Suppressor macrophage treated with lipopolysaccharide for 1 hour (primary cell): ENCODE measurements at places on chromosomes 3 and 15.
A peak's percentile ranks its signal among the peaks of the same experiment; 100 is the strongest.

DNA sequence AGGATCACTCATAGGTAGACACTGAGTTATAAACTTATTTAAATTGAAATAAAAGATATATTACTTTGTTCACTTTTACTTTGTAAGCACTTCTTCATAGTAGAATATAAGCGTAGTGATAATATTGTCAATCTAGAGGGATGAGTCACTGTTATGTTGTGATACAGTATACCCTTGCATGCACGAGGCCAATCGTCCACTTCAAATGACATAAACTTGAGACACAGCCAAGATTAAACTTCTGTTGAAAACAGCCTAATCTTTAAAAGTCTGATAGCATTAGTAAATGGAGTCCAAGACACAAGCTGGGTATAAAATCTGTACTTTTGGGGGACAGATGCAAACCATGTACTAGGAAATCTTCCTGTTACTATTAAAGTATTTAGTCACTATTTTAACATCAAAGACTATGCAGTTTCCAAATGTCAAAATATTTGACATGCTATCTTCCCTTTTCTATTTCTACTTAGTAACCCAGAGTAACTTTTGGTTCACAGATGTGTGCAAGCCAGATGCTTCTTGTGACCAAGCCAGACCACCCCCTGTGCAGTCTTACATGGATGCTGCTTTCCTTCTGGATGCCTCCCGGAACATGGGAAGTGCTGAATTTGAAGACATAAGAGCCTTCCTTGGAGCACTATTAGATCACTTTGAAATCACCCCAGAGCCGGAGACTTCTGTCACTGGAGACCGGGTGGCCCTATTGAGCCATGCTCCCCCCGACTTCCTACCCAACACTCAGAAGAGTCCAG is 85.3 kb downstream of the PIK3R4 start:
- DNase-seq, result no peak

DNA sequence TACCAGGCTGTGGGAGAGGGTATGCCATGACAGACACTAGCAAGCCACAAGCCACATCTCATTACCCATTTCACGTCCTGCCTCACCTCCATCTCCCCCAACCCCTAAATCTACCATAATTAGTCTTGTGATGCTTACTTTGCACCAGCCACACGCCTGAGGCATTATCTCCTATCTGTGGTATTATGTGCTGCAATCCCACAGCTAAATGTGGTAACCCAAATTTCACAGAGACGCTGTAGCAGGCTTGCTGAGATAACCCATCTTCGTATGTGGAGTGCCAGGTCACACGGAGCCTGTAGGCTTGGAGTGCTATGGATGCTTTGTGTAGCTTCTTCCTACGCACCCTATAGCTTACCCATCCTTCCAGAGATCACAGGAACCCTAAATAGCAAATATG is 256.7 kb upstream of the KCNH8 start:
- DNase-seq, result no peak

- DNase-seq, result peak; percentile 72
Measured at GRCh38 chr15:55434989-55435825, 26.9 kb downstream of the PIERCE2 start.

GRCh38 chr3:105417525-105418289 is 51.0 kb downstream of the ALCAM start:
- no peak for DNase-seq

DNA sequence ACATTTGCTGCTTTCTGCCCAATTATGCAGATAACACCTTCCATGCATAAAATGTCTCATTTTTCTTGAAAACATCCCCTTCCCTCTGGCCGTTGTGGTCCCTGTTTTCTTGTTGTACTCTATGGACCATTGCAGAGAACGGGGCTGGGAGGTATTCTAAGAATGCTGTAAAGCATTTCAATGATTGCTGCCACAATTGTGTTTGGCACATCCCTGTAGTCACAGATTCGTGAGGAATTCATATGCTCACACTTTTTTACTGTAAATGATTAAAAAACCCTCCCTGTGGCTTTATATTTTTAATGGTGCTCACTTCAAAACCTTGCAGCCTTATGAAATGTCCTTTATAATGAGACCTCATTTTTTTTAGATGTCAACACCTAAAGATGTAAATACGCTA is 207.2 kb upstream of the GBE1 start:
- DNase-seq, result no peak

GRCh38 chr15:48278666-48279065 is 52.6 kb upstream of the DUT start:
- no peak for DNase-seq

DNA sequence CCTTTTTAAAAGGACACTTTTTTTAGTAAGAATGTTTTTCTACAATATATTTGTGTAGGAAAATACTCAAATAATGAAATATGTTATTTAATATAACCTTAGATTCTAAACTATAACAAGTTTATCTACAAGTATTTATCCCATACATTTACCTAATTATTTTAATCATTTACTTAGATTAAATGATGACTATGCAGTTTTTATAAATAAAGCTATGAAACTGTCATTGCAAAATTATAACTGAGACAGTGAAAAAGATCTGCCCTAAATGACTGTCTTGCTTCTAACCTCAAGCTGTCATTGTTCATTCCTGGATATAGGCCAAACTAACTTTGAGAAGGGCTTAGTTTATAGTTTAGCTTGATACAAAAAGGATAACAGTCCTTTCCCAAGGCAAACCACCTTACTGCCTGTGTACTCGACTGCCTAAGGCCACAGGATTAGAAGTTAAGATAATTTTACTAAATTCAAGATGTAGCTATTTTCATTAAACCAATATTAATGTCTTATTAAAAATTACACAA is 84.1 kb downstream of the GLDN start:
- DNase-seq, result no peak

GRCh38 chr3:172530101-172530561 is 6.9 kb upstream of the TNFSF10 start:
- DNase-seq, result no peak

DNA sequence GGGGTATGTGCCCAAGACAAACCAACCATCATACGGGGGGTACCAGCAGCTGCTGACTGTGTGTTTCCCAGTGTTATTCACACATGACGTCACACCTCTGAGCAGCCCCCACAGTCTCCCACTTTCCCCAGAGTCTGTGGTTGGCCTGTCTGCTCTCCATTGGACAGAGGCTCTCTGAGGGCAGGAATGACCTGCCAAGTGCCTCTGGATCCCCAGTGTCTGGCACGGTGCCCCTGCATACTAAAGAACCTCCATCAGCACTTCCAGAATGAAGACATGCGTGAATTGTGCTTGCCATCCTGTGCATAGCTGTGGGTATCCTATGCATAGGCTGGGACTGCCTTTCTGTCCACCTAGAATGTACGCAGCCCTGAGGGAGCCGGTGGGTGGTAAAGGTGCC is 3.5 kb upstream of the CCDC9B start:
- no peak for DNase-seq

GRCh38 chr15:58717357-58717756 is 32.1 kb downstream of the ADAM10 start:
- DNase-seq, result no peak

GRCh38 chr3:56952846-56953245 is 107.6 kb upstream of the SPATA12 start:
- no peak for DNase-seq

- no peak for DNase-seq
Measured at GRCh38 chr15:93948726-93949125, 282.6 kb upstream of the MCTP2 start.

DNA sequence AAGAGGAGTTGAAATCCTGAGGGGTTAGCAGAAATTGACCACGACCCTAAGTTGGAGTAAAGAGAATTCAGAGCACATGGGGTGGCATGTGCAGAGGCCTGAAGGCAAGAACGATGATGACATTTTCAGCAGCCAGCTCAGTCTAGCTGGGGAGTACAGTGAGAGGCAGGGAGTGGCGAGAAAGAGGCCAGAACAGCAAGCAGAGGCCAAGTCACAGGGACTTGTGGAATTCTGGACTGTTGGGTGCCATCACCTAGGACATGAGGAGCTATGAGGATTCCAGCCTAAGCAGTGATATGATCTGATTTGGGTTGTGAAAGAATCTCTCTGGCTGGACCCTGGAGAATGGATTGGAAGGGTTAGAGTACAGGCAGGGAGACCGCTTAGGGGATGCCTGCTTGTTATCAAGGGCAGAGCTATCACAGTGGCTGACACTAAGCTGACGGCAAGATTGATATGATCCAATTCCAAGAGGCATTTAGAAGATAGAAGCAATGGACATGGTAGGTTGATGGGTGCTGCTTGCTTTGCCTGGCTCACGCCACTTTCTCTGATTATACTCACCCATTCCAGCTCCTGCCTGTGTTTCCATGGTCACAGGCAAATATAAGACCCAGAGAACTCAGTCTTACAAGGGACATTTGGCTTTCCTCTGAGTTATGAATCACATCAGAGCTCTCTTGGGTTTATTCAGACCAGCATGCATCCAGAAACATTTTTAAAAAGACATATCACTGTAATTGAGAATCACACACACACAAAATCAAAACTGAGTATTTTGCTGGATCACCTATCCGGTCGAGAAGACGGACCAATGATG is 66.4 kb downstream of the LRTM1 start:
- DNase-seq, result no peak

GRCh38 chr3:152683521-152683999 is 151.4 kb upstream of the P2RY1 start:
- DNase-seq, result no peak

DNA sequence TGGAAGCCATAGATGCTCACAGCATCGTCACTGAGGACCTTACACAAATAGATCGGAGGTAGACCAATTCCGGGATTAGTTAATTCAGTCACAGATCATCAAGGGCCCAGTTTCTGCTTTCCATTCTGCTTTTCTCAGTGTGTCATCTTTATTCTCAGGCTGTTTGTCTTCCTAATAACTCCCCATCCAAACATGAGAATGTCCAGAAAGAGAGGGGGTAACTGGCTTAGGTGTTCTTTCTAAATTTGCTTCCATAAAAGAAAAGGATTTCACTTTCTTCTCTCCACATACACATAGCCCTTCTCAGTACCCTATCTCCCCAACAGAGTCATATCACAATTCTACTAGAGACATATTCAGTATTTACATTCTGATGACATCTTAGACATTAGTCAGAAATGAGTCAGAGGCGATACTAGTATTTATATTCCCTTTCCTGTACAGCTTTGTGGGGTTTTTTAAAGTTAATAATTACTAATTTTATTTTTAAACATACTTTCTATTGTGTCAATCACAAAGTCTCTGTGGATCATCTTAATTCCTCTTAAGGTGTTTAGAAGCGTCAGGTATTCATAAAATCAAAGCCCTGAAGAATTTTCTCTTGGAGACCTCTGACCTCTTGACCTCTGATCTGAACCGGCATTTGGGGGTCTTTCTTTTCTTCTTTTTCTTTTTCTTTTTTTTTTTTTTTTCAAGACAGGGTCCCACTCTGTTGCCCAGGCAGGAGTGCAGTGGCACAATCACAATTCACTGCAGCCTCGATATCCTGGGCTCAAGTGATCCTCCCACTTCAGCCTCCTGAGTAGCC is 24.3 kb upstream of the IL12A start:
- peak; percentile 86 for DNase-seq

DNA sequence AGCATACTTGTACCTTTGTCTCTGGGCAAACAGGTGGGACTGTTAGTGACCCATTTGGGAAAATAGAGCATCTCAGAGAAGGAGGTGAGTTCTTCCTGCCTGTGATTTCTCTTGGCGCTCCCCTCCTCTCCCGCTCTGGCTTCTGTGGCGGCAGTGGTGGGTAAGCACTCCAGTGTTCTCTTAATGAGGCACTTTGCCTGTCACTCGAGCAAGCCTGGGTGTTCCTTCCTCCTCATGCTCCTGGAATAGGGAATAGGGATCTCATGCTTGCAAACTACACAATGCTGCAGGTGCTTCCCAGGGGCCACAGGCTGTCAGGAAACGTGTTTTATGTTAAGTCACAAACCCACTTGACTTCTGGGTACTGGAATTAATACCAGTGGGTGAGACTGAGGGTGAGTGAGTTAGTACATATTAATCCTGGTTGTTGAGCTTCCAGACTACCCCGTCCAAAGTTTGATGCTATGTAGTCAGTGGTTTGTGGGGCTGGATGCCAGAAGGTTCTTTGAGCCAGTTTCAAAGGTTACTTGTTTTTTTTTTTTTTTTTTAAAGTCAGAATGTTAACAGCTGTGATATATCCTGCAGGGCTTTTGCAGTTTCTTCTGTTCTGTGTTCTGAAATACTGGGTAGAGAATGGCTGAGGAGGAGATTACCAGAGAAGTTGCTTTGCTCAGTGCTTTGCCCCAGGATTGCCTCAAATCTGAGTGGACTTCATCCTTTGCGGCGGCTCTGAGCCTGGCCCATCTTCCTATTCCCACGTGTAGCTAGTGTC is 30.5 kb downstream of the EDEM1 start:
- DNase-seq, result no peak

DNA sequence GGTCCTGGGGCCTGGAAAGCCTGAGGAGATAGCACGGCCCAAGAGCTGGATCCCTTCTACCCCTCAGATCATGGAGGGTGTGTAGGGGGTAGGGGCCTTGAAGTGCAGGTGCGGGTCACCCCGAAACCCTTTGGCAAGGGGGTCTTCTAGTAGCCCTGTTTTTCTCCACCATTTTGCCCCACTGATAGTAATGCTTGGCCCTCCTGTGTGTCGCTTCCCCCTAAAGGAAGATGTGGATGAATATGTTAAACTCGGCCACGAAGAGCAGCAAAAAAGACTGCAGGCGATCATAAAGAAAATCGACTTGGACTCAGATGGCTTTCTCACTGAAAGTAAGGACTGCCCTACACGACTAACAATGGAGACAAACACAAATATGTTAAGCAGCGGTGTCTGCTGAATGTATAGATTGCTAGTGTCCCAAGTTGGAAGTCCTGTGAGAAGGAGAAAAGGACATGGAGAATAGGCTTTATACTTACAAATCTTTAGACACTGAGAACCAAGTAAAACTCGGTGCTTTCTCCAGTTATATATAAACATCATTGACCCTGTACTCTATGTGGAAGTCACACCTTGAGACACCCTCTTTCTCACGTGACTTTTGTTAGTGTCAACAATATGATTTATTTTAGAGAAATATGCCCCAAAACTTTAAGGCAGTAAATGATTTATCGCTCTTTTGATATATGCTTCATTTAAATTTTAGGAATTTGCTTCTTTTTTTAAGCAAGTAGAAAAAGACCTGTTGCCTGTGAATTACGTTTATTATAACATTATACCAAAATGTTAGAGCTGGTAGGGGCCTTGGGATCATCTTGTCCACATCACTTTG is 802 bp downstream of the RCN2 start:
- peak; percentile 20 for DNase-seq

- DNase-seq, result peak; percentile 34
Measured at GRCh38 chr3:30040126-30040525, 566.3 kb upstream of the TGFBR2 start.

DNA sequence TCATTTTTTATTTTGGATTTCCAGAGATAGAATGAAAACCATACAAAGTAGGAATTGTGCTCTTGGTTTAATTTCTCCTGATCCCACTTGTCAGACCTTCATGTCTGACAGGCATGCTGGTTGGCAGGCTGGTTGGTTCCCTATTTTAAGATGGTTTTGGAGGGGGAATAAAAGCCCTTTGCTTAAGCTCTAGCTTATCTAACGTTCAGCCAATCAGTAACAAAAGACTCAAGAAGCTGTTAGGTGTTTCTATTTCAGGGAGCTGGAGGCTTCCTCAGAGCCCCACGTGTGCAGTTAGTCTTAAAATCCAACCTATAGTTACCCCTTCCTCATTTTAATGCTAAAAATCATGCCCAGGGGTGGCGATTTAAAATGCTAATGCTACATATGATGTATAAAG is 40.5 kb upstream of the XIRP1 start:
- no peak for DNase-seq
